ENCODE measurements at places on chromosomes 3 and 15.

GRCh38 chr3:9903238-9903624 is 583 bp downstream of the IL17RE start:
- DNase-seq = no peak

DNA sequence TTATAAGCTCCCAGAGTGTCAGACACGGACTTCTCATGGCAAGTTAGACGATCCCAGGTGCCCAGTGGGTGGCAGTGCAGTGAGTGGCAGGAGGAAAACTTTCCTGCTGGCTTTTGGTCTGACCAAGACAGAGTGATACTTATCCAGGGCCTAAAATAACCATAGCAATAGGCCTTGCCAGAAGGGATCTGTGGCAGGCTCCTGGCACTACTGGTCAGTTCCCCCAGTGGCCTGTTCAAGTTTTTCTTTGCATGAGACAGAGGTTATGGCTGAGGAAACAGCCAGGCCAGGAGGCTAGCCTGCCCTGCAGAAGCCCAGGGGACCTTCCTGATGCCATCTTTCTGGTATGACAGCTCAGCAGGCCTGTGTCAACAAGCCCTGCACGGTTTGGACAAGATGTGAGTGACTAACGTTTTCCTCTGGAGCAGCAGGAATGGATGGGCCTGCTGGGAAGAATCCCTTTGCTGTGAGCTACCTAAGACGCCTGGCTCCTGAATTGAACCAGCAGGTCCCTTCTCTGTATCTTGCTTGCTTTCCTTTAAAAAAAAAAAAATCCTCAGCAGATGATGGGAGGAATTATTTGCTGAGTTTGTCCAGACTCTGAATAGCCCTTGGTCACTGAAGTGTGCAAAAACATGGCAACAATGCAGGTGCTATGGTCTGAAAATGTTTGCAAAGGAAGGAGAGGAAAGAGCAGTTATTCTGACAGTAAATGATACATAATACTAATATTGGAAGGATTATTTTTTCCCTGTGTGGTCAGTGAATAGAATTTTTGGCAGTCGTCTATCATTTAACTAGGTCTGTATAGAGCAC is 18.0 kb downstream of the SCG5 start:
- DNase-seq = peak; percentile 37

- DNase-seq = no peak
Observed at GRCh38 chr3:29763115-29763514, 482.2 kb downstream of the RBMS3 start.

GRCh38 chr15:101193806-101194545 is 57.9 kb downstream of the CHSY1 start:
- DNase-seq = no peak

DNA sequence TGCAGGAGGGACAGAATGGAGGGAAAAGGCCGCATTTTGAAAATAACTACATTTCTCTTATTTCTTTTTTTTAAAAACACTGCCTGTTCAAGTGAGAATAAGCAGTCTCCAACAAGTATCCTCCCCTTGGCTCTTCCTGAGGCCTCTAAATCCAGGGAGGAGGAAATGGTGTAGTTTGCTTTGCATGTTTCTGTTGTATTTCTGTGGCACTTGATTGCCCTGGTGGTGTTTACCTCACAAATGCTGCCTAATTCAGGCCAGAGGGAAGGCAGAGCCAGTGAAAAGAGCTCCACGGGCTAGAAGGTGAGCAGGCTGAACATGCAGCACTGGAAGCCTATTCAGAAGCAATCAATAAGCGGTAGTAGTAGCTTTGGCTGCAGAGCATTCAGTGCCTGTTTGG is 149.3 kb upstream of the ATP11B start:
- no peak for DNase-seq

DNA sequence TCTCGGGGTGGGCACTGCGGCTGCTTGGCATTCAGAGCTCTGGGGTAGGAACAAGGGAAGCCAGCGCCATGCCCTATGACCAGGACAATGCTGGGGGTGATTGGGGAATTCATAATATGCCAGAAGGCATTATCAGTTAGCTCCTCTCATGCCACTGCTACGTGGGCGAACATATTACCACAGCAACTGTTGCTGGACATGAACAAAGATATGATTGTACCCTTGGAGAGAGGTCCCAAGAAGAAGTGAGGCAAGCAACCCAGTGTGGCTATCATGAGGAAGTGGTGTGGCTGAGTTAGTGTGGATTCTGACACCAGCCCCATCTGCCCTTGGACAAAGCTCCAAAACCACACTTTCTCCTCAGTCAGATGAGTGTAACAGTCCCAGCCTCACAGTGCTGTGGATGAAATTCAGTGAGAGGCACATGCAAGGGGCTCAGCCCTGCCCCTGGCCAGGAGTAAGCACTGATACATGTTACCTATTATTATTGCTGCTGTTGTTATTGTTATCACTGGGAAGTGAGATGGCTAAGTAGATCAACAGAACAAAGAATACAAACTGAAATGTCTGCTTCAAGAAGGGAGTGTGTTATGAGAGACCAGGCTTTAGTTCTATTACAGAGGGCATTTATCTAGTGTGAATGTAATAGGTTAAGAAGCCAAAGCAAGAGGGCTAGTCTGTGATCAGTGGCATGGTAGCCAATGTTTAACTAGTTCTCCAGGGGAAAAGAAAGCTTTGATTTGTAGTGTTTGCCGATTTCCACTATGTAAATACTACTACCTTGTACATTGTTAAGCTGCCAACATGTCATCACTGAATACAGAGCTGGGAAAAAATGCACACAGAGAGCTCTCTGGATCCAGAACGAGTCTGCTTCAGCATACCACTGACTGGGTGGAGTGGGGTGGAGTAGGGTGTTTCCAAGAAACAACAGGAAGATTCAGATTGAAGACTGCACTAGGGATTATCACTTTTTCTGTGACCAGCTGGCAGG is 222.3 kb upstream of the EIF1B start:
- DNase-seq = no peak

GRCh38 chr3:14701676-14702075 is 26.7 kb downstream of the C3orf20 start:
- DNase-seq = no peak

- DNase-seq = no peak
Observed at GRCh38 chr15:62848632-62849050, 193.9 kb upstream of the TPM1 start.

GRCh38 chr3:170641510-170642236 is 55.8 kb upstream of the SLC7A14 start:
- no peak for DNase-seq

DNA sequence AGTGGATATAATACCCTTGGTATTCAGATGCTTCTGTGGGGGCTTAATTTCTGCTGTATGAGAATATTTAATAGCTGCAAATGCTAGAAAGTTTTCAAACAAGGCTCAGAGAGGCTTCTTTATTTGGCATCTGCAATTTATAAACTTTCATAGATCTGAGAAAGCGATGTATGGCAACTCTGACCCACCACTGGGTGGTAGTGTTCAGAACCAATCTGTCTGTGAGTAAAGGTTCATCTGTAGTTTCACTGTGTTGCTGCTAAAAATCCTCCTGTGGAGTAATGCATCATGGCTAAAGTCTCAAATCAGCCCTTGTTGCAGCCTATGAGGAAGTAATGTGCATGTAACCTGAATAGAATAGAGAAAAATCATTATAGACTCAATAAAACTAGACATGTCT is 47.4 kb downstream of the CLSTN2 start:
- no peak for DNase-seq

DNA sequence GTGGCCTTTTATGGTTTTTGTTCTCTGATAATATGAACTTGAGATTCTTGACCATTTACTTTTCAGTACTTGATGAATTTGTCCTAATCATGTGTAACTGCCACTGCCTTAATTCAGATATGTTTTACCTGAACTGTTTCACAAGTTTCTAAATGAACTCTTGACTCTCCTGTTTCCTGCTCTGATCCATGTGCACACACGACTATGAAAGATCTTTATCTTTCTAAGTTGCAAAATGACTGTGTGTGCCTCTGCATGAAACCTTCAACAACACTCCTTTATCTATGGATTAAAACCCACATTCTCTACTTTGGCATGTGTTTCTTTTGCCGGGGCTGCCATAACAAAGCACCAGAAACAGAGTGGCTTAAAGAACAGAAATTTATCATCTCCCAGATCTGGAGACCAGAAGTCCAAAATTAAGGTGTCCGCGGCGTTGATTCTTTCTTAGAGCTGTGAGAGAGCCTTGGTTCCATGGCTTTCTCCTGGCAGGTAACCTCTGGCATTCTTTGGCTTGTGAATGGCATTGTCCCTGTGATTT is 275.0 kb downstream of the ADAMTSL3 start:
- no peak for DNase-seq

DNA sequence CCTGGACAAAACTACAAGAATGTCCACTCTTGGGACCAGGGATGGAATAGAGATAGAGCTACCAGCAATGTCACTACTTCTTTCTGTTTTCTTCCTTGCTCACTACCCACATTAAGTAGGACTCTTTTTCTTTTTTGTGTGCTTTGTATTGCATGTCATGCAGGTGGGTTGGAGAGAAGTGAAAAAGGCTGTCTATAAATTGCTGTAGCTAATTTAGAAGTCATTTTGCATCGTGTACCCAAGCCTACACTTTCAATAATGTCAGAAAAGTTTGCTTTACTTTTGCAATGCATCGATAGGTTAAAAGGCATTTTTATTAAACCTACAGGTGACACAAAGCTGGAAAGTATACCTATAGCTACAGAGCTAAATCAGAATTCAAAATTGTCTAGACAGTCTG is 58.9 kb downstream of the GTF2E1 start:
- DNase-seq = no peak

DNA sequence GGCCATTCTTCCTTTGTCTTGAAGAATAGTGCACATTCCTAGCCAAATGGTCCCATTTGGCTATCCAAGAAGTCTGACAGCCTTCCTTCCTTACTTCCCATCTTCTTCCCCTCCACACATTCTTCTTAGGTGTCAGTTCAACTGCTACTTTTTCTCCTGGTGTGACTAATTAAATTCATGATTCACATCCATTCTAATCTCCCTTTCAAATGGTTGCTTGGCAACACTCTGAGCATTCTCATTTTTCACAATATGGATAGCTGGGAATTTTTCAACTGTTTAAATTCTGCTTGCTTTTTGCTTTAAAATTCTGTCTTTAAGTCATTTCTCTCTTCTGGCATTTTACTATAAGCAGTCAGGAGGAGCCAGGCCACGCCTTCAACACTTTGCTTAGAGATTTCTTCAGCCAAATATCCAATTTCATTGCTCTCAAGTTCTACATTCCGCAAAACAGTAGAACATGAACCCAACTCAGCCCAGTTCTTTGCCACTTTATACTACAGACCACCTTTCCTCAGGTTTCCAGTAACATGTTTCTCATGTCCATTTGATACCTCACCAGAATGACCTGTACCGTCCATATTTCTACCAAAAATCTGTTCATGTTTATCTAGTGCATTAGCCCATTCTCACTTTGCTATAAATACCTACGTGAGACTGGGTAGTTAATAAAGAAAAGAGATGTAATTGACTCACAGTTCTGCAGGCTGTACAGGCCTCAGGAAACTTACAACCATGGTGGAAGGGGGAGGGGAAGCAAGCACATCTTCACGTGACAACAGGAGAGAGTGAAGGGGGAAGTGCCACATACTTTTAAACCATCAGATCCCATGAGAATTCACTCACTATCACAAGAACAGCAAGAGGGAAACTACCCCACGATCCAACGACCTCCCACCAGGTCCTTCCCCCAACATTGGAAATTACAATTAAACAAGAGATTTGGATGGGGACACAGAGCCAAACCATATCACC is 31.9 kb upstream of the MCF2L2 start:
- no peak for DNase-seq

DNA sequence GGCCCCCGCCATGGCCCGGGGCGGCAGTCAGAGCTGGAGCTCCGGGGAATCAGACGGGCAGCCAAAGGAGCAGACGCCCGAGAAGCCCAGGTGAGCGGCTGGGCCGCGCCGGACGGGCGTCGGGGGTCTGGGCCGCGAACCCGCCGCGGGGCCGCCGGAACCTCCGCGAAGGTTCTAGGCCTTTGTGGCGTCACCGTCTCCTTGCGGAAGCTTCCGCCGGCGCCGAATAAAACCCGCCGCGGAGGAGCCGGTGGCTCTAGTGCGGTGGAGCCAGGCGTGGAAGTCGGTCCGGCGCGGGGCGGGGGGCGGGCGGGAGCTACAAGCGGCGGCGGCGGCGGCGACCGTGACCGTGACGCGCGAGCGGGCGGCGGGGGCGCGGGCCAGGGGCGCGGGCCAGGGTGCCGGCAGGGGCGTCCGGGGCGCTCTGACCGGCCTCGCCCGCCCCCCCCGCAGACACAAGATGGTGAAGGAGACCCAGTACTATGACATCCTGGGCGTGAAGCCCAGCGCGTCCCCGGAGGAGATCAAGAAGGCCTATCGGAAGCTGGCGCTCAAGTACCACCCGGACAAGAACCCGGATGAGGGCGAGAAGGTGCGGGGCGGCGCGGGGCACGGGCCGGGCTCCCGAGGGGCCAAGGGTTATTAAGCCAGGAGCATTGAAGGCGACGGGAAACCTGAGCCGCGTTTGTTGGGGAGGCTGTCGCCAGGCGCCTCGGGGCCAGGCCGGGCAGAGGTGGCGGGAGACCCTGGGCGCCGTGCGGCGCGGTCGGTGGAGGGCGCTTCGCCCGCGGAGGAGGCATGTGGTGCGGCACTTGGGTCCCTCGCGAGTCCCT is at the start of gene DNAJA4:
Gene DNAJA4, plus strand, starts transcription at position 259 of the 833 bp plus-strand sequence. Its CDS starts 202 bp downstream, at position 461.
- DNase-seq = no peak

- no peak for DNase-seq
Observed at GRCh38 chr15:68674975-68675374, 96.2 kb downstream of the CORO2B start.

DNA sequence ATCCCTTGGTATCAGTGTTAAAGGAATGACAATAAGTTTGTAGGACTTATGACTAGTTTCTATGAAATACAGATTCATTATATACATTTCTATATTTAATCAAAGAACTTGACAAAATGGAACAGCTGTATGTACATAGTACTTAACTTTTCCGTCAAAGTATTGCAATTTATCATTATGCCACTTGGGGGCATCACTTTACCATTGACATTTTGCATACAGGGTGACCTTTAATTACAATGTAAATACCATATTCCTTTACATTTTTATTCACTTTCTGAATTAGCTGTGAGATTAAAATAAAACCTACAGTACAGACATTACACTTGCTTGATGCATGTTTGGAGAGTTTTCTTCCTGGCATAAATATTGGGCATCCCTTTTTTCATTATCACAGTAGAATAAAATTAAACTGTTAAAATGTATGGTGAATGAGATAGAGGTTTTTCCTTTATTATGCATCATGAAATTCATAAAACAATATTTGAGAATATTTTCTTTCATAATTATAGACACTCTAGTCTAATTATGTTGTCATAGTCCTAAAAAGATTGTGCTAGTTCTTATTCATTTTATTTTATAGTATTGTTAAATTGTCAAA is 6.9 kb downstream of the NEK11 start:
- DNase-seq = peak; percentile 18

DNA sequence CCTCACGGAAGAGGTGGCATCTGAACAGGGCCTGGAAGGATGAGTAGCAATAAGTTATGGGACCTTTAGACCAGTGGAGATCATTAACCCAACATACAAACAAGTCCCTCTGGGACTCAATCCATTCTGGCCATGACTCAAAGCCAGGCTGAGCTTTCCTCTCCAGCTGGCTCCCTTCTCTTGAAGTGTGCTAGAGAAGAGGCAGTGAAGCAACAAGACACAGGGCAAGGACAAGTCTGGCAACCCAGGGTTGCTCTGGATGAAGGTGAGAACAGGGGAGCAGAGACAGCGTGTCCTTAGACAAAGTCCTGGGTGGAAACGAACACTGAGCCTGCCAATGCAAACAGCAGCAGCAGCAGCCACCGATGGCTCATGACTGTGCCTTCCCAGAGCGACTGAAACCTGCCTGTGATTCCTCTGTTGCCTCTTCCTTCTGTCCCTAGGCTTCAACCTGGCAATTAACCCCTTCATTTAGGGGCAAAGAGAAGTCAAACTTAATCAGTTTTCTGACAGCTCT is 86.8 kb downstream of the BDH1 start:
- no peak for DNase-seq

All from NCI-H2171 (cell line).